ENCODE measurements at places on chromosomes 6 and 20. TPM values are rescaled to one million over a fixed set of nuclear protein-coding genes. Genes with fewer than 3 reads are reported as not detected.

MYCT1 gene
- total RNA-seq = 46.4 TPM

HTR1E gene
- not detected for total RNA-seq

RSPH9 gene
- 0.63 TPM for total RNA-seq

SSTR4 gene
- total RNA-seq = not detected

ULBP3 gene
- 1.3 TPM for total RNA-seq

TFAP2C gene
- total RNA-seq = not detected

OLIG3 gene
- total RNA-seq = not detected

NKX2-2 gene
- not detected for total RNA-seq

KIAA1755 gene
- total RNA-seq = 5.1 TPM

SAPCD1 gene
- total RNA-seq = not detected

HIVEP1 gene
- total RNA-seq = 44.7 TPM

MCCD1 gene
- total RNA-seq = not detected

C2 gene
- 64.3 TPM for total RNA-seq

MYL9 gene
- 49.4 TPM for total RNA-seq

ZNF512B gene
- total RNA-seq = 12.4 TPM

OSTM1 gene
- total RNA-seq = 118 TPM

DCDC2 gene
- not detected for total RNA-seq

B3GAT2 gene
- total RNA-seq = not detected

EPB41L1 gene
- total RNA-seq = 18.0 TPM

MYB gene
- 1.8 TPM for total RNA-seq

LTA gene
- total RNA-seq = 3.9 TPM

GABRR1 gene
- total RNA-seq = not detected

GNRH2 gene
- total RNA-seq = not detected

EDN3 gene
- total RNA-seq = 4.2 TPM

C20orf141 gene
- total RNA-seq = not detected

TTK gene
- 1.8 TPM for total RNA-seq

OPN5 gene
- total RNA-seq = not detected

ZBTB22 gene
- total RNA-seq = 20.1 TPM

CFB gene
- 29.8 TPM for total RNA-seq

SYNJ2 gene
- total RNA-seq = 16.3 TPM

FAM8A1 gene
- total RNA-seq = 24.1 TPM

ATRN gene
- total RNA-seq = 35.4 TPM
